ENCODE measurements at places on chromosomes 2 and 18.

DNA sequence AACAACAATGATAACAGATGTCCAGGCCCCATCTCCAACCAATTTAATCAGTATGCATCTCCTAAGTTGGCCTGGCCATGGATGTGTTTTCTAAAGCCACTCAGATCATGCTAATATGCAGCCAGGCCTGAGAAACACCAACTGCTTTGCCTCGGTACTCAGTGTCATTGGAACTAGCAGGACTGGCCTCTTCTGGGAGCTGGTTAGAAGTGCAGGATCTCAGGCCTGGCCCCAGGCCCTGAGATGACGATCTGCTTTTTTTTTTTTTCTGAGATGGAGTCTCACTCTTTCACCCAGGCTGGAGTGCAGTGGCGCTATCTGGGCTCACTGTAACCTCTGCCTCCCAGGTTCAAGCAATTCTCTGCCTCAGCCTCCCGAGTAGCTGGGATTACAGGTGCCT, 69.1 kb downstream of the IRS1 start:
- DNase-seq: no peak

GRCh38 chr2:45944074-45944473, 292.6 kb downstream of the PRKCE start:
- no peak for DNase-seq

GRCh38 chr2:129354631-129355030, 624.8 kb upstream of the RAB6C start:
- no peak for DNase-seq

DNA sequence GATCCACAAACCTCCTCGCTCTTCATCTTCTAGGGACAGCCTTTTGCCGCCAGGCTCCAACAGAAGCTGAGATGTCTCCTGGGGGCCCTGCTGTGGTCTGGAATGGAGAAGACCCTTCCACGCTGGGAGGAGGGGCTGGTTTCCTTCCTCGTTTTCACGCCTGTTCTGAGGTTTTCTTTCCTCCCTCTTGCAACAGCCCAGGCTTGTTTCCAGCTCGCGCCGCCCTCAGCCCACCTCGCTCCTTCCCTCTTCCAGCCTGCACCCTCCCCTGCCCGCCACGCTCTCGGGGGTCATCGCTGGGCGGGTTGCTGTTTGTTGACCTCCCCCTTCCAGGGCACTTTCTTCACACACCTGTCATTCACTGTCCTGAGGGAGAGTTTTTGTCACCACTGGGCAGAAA, 55.4 kb downstream of the VAPA start:
- DNase-seq: no peak

Data from activated CD4-positive, CD25-positive, alpha-beta regulatory T cell treated with anti-CD3 and anti-CD28 coated beads, Interleukin-2, amount 50 U/mL, for 16 hours (primary cell).